Posterior cingulate gyrus (tissue), 11 donors: ENCODE measurements at places on chromosomes 12 and 14.

GRCh38 chr12:102021540-102022246 is 40.1 kb downstream of the WASHC3 start:
- DNase-seq = no peak

- DNase-seq = no peak
Measured at GRCh38 chr12:52438305-52439301, 4.4 kb upstream of the KRT75 start.

DNA sequence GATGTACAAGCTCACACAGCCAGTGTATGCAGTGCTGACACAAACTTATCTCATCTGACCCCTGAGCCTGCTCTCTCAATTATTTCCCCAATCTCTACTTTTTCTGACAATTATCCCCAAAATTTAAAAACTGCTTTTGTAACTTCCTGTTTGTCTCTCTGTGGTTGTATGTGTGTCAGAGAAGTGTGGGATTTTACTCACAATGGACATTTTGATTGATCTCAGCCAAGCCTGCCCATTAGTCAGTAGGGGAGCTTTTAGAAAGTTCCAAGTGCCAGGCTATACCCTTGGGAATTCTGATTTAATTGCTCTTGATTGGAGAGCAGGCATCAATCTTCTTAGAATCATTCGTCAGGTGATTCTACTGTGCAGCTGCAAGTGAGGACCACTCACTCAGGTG is 64.9 kb upstream of the LMNTD1 start:
- no peak for DNase-seq

DNA sequence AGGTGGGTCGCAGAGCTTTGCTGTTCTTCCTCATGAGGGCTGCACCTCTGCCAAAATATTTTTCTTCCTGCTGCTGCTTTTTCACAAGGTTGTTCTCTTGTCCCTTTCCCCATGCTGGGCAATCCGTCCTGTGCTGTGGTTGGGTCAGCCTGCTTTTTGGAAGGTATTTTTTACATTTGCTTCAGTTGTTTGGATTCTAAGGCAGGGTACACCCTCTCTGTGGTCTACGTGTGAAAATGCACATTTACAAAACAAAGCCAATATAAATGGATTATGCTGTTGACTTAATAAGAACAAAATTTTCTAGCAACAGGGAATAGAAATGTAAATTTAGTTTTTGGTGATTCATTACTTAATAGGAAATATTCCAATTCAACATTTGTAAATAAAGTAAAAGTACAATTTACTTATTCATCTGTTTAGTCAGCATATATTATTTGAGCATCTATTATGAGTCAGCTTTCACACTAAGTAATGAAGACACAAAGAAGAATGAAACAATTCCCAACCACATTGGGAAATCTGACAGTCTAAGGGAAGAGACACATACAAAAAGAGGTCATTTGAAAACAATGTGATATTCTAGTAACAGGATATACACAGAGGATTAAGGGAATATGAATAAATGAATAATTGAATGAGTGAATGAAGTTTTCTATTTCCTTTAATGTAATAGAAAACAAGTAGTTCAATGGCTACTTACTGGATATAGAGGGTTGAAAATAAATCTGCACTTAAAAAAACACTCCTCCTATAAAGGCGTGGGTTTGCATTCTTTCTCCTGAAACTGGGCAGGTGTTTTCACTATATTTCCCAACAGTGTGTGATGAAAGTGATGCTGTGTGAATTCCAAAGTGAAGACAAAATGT is 94.6 kb upstream of the PRICKLE1 start:
- no peak for DNase-seq

- DNase-seq = no peak
Measured at GRCh38 chr12:101941306-101942249, 64.2 kb downstream of the DRAM1 start.

- no peak for DNase-seq
Measured at GRCh38 chr12:72075401-72075800, 136.8 kb downstream of the TPH2 start.

DNA sequence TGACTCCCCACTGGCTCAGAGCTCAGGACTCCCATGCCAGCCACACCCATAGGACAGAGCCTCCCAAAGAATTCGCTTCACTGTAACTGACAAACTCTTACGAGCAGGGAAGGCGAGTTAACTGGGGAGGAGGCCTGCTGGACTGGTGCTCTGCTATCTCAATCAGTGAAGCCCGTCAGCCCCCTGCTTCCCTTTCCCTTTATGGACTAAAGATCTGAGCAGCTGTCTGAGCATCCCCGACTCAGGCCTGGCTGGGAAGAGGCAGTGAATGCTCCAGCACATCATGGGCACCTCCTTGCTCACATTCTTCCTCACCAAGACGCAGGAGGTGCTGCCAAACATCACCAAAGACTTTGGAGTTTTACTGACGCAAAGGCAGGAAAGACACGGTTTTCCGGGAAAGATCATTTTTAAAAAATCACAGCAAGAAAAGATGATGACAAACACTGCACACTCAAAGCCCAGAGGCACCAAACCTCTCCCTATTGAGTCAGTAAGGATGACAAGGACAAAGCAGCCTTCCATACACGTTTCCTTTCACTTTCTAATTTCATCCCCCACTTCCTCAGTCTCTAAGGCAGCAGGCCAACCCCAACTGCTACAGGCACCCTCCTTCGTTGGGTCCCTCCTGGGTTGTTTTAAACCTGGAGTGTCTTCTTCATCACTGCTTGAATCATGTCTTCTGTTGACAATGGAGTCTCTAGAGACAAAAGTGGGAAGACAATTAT is 45.0 kb upstream of the P2RX7 start:
- no peak for DNase-seq

DNA sequence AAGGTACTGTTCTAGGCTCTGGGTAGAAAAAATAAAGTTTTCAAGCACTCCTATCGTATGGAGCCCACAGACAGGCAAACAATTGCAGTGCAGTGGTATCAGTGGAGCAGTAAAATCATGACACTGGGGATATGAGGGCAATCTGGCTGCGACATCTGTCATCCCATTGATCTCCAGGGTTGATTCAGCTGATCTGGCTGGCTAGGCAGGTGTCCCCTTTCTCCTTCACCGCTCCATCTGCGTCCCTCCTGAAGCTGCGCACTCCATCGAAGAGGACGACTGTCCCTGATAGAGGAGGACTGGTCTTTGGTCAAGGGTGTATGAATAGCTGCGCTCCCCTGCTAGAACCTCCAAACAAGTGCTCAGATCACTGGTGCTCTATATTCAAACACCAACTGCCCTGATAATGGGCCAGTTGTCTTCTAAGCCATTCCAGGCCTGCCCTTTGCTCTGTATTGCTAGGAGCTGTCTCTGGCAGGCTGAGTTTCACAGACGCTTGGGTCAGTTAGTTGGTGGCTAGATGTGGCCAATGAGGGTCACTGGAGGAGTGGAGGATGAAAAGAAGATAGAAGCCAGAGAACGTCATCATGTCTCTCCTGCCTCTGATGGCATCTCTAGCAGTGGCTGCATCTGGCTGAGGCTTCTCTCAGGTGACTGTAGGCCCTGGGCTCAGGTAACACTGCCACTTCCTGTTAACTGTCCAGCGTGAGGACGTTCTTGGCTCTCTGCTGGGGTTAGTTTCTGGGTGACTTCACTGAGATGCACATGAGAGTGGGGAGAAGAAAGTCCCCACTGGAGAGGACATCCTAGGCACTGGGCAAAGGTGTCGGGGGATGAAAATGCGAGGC is 205.0 kb upstream of the FOXN3 start:
- DNase-seq = no peak

GRCh38 chr12:97637770-97638169 is 175.2 kb downstream of the RMST start:
- DNase-seq = no peak

GRCh38 chr14:54443981-54444380 is 2.8 kb upstream of the CNIH1 start:
- DNase-seq = no peak

DNA sequence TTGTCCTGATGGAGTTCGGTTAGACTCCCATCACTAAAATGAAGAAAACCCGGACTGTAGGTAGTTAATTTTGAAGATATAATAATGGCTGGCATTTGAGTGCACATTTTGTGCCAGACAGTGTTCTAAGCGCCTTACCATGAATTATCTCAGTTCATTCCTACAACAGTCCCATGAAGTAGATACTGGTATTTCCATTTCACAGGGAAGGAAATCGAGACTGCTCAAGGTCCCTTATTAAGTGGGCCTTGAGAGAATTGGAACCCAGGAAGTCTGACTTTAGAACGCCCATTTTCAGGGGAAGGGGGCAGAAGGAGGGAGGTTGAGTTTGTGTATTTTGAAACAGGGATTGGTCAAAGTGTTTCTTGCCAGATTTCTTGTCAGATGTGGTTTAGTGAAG is 855 bp downstream of the MNAT1 start:
- no peak for DNase-seq

GRCh38 chr14:100882026-100882967 is 21.2 kb downstream of the RTL1 start:
- DNase-seq = no peak

GRCh38 chr12:106138633-106139421 is at the start of gene NUAK1:
Gene NUAK1 (minus strand): TSS chr12:106138954. CDS start chr12:106138653, 301 bp downstream.
- peak; percentile 72 for DNase-seq

DNA sequence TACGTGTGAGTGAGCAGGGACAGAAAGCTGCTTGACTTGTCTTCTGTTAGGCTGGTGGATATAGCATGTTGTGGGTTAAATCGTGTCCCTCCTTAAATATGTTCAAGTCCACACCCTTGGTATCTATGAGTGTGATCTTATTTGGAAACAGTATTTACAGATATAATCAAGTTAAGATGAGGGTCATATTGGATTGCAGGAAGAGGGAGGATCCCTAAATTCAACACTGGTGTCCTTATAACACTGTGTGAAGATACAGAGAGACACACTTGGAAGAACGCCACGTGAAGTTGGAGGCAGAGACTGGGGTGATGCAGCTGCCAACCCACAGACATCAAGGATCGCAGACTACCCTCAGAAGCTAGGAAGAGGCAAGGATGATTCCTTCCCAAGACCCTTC is 275.2 kb upstream of the SSTR1 start:
- DNase-seq = no peak

- DNase-seq = no peak
Measured at GRCh38 chr12:32027684-32028365, 68.6 kb downstream of the RESF1 start.

GRCh38 chr12:93127582-93128331 is 198.7 kb upstream of the EEA1 start:
- no peak for DNase-seq

DNA sequence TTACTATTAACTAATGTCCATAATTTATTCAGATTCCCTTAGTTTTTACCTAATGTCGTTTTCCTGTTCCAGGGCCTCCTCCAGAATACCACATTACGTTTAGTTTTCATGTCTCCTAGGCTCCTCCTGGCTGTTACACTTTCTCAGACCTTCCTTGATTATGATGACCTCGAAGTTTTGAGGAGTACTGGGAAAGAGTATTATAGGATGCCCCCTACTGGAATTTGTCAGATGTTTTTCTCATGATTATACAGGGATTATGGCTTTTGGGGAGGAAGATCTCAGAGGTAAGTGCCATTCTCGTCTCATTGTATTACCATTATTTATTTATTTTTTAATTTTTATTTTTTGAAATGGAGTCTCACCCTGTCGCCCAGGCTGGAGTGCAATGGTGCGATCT is 17.7 kb upstream of the C1S start:
- DNase-seq = no peak

DNA sequence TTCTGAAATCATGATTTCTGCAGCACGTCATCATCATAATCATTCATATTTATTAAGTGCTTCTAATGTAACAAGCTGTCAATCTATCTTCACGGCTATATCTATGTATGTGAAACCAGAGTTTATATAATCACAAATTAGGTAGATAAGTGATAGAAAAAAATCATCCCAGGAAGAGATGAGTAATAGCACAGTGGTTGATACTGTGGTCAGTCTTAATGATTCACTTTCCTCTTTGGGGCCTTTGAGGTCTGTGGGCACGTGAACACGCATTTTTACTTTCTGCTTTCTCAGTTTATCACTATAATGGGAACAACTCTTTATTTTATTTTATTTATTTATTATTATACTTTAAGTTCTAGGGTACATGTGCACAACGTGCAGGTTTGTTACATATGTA is 265.9 kb upstream of the NOVA1 start:
- DNase-seq = no peak

GRCh38 chr12:19826980-19827550 is 387.8 kb downstream of the AEBP2 start:
- no peak for DNase-seq

GRCh38 chr14:92473261-92473968 is 40.2 kb upstream of the RIN3 start:
- no peak for DNase-seq

DNA sequence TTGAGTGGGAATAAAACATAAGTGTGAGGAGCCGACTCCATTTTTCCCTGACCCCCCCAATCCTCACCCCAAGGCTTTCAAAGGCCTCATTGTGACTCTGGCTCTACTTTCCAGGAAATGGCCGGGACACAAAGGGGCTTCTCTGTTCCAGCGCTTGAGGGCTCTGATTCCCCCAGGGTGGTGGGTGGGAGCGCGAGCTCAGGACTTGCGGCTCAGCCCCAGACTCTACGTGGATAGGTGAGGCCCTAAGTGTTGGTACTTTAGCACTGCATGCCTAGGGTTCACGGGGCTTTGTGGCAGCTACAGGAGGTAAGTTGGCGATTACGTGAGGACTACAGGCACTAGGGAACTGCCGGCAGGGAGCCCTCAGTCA is 553 bp downstream of the CNPY2 start:
- peak; percentile 55 for DNase-seq

DNA sequence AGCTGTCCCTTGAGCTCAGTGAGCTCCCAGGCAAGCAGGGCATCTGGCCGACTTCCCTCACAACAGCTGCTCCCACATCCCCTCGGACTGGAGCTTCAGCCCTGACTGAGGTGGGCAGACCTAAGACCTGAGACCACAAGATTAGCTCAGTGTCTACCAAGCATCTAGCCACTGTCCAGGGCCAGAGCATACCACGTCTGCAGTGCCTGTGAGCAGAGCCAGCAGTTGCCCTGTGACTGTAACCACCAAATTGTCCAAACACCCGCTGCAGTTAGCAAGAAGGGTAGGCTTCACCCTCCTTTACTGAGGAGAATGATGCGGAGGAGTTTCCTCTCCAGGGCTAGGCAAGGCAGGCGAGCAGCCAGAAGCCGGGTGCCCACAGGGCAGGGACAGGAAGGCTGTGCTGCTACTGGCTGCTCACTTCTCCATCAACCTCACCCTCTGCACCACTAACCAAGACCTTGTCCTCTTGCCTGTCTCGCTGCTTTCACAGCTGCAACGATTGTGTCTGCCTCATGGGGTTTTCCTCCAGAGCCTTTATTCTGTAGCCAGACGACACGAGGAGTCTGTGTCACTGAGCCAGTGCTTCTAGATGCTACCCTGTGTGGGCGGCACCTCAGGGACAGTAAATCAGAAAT is 53.9 kb downstream of the ANAPC7 start:
- DNase-seq = no peak

GRCh38 chr12:580813-581212 is 82.4 kb downstream of the NINJ2 start:
- no peak for DNase-seq

DNA sequence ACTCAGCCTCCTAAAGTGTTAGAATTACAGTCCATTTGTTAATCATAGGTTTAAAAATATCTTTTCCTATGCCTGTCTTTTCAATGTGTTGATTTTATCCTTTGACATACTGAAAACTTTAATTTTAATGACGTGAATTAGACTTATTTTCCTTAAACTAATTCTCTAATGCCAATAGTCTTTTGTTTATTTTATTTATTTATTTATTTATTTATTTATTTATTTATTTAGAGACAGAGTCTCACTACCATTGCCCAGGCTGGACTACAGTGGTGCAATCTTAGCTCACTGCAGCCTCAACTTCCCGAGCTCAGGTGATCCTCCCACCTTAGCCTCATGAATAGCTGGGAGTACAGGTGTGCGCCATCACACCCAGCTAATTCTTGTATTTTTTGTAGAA is 694.5 kb downstream of the TRHDE start:
- DNase-seq = no peak
